ENCODE measurements at places on chromosomes 13 and 19.

GRCh38 chr19:18500799-18501198 is 21.1 kb downstream of the ELL start:
- DNase-seq, result peak; percentile 77

DNA sequence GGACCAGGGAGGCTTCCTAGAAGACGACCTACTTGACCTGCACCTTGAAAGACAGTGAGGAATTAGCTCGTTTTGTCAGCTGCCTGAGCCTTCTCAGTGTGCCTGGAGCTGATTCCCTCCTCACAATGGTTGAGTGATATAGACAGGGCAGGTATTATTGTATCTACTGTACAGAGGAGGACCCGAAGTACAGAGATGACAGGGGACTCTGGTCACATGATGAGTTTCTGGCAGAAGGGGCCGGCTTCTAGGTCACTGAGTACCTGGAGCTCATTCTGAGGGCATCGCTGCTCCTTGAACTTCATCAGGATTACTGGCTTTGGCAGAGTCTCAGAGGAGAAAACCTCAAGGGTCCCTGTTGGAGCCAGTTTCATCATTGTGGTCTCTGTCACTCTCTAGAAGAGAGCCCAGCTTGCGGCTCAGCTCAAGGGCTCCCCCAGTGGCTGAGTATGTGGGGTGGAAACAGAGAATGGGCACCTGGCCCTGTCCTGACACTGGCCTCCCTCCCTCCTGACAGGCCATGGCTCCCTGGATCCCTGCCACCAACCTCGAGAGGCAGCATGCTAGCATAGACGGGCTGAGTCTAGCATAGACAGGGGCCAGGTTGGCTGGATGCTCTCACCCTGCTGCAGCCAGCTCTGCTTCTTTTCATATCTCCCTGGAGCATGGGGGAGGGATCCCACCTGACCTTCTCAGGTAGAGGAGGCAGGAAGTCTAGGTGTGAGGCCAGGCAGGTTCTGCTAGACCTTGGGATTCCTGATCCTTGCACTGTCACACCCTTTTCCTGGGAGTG is 38.7 kb downstream of the NFIX start:
- DNase-seq, result peak; percentile 86

DNA sequence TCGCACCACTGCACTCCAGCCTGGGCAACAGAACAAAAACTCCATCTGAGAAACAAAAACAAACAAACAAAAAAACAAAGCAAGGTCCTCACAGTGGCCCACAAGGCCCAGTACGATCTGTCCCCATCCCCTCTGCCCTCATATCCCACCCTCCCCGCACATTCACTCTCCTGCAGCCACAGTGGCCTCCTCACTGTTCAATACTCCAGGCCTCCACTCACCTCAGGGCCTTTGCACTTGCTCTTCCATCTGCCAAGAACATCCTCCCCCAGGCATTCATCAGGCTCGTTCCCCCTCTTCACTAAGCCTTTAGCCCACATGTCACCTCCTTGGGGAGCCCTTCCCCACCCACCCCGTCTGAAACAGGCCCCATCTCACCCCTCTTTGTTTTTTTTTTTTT is 4.6 kb downstream of the TMEM143 start:
- DNase-seq, result no peak

GRCh38 chr13:29846475-29847256 is 3.8 kb downstream of the UBL3 start:
- no peak for DNase-seq

DNA sequence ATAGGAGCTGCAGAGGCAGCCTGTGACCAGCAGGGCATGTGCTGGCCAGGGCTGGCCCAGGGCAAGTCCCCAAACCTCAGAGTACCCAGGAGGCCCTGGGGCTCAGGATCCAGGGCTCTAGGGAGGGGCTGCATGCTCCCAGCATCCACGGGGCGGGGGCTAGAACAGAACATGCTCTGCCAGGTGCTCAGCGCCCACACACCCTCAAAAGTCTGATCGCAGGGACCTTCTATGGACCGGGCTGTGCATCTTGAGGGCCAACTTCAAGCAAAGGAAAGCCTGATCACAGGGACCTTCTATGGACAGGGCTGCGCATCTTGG is 33.5 kb downstream of the ELL start:
- no peak for DNase-seq

GRCh38 chr19:29315556-29316190 is 102.7 kb upstream of the UQCRFS1 start:
- DNase-seq, result no peak

DNA sequence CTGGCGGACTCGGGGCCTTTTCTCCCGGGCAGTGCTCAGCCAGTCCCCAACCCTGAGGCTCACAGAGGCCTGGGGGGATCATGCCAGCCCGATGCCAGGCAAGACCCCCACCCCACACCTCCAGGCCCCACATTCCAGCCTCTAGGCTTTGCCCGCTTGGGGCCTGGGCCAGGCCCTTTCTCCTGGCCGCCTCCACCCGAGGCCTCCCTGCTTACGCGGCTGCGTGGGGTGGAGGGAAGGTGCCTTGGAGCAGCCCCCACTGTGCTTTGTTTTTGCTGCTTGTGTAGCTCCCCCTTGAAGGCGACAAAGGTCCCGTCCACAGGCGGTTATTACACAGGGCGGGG is 38.4 kb downstream of the SMIM24 start:
- no peak for DNase-seq
